NCI-H1092 treated with DMSO at 0.1 percent for 48 hours (cell line): ENCODE measurements at places on chromosomes 12 and 14.

GRCh38 chr14:61472011-61472672 is 150.8 kb downstream of the PRKCH start:
- peak; percentile 33 for DNase-seq

DNA sequence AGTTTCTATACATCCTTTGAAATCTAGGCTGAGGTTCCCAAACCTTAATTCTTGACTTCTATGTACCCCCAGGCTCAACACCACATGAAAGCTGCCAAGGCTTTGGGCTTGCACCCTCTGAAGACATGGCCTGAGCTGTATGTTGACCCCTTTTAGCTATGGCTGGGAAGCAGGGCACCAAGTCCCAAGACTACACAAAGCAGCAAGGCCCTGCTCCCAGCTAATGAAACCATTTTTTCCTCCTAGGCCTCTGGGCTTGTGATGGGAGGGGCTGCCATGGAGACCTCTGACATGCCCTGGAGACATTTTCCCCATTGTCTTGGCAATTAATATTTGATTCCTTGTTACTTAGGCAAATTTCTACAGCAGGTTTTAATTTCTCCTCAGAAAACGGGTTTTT is 207.0 kb downstream of the ADAMTS20 start:
- DNase-seq = no peak

- DNase-seq = peak; percentile 63
Measured at GRCh38 chr12:21656905-21657325, 727 bp downstream of the LDHB start.

GRCh38 chr14:90277581-90278198 is 21.3 kb downstream of the PSMC1 start:
- no peak for DNase-seq

- no peak for DNase-seq
Measured at GRCh38 chr14:90198541-90199060, 57.8 kb upstream of the PSMC1 start.

DNA sequence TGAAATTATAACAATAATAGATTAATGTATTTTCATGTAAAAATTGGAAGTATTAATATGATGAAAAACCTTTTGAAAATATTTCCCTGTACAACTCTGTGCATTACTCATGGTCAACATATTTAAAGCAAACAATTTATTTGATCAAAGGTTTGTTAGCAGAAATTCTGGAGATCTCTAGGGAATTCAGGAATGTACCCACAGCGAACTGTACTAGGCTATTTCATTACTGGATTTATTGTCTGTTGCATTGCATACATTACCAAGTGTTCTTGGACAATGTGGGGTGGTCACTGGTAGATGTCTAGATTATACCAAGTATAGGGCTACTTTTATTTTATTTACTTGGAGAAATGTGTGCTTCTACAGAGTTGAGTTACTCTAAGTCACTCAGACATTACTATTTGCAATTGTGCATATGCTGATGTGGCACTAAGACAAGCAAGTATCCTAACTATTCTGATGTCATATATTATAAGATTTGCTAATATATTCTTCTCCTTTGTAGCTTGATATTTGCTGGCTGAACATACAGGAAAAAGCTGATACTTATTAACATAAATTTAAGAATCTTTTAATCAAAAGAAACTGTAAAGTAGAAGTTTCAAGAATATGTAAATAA is 323.3 kb downstream of the CCER1 start:
- DNase-seq = no peak

GRCh38 chr12:122528582-122528981 is 1.5 kb downstream of the KNTC1 start:
- no peak for DNase-seq

DNA sequence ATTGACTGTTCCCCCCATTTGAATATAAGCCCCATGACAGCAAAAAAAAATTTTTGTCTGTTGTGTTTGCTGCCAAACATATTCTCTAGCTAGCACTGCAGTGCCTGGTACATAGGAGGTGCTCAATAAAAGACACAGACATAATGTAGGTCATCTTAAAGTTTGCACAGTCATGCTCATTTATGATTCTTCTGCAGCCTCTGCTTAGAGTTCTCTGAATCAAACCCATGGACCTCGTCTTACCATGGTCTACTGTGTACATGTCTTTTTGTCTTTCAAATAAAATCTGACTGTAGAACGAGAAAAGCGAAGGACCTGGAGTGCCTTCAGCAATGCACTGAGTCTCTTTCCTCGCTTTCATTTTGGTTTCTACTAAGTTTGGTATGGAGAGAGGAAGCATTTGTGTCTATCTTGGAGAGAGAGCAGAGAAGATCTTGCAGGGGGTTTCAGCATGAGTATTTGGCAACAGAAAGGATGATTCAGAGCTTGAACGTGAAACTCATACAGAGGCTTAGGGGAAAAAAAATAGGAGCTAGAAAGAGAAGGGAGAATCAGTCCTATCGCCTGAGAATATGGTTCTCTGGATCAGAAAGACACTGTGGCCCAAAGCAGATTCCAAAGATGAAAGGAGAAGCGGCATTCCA is 38.8 kb upstream of the TMCC3 start:
- no peak for DNase-seq

- DNase-seq = no peak
Measured at GRCh38 chr12:93778306-93778705, 101.1 kb downstream of the CRADD start.

GRCh38 chr12:129870796-129871195 is 33.0 kb downstream of the TMEM132D start:
- DNase-seq = no peak

GRCh38 chr14:100384819-100385813 is 62.0 kb downstream of the SLC25A47 start:
- DNase-seq = peak; percentile 27

DNA sequence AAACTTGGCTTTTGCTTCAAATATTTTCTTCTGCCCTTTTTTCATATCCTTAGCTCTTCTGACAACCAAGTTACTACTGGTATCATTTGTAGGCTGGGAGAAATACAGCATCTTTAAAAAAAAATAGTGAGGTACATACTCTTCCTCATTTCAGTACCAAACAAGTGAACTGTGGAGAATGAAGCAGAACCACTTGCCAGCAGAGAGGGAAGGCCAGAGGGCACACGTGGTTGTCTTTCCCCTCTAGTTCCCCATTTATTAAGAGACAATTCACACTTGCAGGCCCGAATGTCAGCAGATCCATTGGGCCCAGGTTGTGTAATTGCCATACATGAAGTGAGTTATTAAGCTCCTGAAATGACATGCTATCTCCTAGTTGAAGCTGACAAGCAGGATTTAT is 3.2 kb downstream of the SUSD6 start:
- DNase-seq = no peak

- no peak for DNase-seq
Measured at GRCh38 chr12:51323317-51323960, 535 bp downstream of the BIN2 start.

- DNase-seq = no peak
Measured at GRCh38 chr14:101019990-101020710, 116.6 kb upstream of the RTL1 start.

- DNase-seq = no peak
Measured at GRCh38 chr12:88188180-88188579, 46.1 kb downstream of the TMTC3 start.

- DNase-seq = no peak
Measured at GRCh38 chr12:112803620-112804282, 12.2 kb downstream of the RPH3A start.

DNA sequence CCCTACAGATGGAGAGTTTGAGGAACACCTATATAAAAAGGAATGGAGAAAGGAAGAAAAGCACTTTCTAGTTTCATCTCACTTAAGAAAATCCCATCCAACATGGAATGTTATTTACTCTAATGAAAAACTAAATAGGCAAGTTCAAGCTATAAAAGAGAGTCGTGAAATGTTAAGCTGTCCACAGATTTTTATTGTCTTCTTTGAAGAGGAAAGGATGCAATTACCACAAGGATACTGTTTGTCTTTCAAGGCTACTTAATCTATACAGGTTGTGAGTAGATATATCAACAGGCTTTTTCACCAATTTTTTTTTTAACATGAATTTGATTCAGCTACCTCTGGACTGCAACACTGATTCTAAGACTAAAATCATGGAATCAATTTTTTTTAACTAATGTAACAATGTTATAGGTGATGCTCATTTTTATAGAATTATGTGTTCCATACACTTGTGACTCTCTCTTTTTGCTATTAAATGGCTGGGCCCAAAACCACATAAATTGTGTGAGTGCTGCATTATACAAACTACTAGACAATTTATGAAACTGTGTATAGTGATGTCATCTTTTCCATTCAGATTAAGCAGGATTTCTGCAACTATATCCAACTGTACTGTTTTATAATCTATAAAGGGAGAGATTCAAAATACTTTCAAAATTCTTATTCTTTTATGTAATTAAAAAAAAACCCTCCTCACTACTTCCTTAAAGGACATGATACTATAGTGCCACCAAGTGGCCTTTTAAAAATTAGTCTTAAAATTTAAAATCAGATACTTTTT is 26.8 kb upstream of the BMAL2 start:
- peak; percentile 39 for DNase-seq

DNA sequence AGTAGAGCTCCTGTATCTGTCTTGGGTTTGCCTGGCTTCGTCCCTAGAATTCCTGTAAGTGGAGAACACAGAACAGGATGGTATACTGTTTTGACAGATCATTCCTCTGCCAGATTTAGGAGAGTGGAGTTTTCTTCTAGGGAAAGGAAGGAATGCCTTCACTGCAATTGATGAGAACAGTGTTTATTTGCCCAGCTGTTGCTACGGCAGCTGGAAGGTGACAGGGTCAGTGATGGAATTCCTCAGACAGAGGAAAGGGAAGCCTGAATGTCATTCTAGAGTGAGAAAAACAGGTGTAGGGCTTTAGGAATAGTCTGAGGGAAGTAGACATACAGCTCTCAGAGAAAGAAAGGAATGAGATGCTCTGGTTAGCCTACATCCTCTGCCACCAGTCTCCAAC is 11.7 kb downstream of the CSRNP2 start:
- no peak for DNase-seq

- peak; percentile 65 for DNase-seq
Measured at GRCh38 chr14:31261859-31262731, 54.5 kb upstream of the HECTD1 start.

DNA sequence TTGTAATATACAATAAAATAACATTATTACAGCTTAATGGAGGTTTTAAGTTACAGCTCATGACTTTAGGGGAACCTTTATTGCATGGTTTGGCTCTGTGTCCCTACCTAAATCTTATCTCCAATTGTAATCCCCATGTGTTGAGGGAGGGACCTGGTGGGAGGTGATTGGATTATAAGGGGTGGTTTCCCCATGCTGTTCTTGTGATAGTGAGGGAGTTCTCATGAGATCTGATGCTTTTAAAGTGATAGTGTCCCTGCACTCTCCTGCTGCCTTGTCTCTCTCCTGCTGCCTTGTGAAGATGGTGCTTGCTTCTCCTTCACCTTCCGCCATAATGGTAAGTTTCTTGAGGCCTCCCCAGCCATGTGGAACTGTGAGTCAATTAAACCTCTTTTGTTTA is 132.1 kb upstream of the SYT1 start:
- DNase-seq = no peak

DNA sequence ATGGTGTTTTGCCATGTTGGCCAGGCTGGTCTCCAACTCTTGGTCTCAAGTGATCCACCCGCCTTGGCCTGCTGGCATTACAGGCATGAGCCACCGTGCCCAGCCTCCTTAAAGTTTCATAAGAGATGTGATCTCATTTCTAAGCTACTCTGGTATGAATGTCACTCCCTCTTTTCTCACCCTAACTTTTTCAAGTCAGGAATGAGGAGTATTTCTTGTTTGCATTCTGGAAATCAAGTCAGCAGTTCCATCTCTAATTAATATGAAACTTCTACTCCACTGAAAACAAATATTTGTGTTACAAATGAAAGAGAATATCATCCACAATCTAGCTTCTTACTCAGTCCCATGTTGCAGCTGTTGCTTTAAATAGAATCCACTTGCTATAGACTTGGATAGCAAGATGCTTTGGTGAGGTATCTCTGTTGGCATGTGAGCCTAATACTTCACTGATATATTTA is 61.3 kb downstream of the ARF6 start:
- DNase-seq = no peak

DNA sequence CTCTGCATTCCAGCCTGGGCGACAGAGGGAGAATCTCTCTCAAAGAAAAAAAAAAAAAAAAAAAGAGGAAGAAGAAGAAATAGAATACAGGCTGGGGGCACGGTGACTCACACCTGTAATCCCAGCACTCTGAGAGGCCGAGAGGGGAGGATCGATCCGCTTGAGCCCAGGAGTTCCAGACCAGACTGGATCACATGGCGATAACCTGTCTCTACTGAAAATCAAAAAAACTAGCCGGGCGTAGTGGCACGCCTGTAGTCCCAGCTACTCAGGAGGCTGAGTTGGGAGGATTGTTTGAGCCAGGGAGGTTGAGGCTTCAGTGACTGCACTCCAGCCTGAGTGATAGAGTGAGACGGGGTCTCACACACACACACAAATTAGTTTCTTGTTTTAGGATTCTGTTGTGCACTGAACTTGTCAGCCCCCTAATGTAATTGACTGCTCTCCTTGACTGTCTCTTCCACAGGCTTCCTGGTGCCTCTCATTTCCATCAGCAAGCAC is 963 bp upstream of the TINF2 start:
- no peak for DNase-seq

- no peak for DNase-seq
Measured at GRCh38 chr14:75715926-75716780, 55.1 kb downstream of the TTLL5 start.

DNA sequence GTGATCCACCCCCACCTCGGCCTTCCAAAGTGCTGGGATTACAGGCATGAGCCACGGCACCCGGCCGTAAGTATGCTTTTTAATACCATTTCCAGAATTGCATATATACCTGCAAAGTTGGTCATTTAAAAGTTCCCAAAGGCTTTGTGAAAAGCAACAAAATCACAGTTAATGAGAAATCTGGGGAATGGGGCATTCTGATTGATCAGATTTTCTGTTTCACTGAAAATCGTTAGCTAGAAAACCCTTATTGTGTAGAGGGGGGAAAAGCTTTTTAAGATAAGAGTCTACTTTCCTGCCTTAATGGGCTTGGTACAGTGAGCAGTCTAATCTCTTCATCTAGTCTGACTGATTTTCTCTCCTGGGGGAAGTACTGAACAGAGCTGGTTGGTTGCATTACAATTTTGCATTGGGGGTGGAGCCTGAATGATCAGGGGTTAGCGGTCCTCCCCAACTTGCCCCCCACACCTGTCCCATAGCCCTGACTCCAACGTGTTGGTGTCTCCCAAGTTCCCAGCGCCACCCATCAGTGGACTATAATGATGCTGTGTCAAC is 23.8 kb downstream of the IL31 start:
- no peak for DNase-seq

DNA sequence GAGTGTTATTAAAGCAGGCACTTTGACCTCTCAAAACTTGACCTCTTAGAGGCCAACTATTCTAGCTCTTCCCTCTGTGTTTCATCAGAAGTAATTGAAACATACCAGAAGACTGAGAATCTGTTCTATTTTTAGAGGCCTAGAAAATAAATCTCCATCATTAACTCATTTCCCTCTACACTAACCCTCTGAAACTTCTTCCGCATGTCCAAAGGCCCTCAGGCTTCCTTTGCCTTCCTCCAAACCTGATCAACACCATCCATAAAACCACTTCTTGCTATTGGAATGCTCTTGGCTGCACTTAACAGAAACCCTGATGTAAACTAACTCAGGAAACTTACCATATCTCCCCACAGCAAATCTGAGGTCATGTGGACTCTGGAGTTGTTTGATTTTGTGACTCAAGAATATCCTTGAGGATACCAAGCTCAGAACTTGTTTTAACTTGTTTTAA is 196.4 kb downstream of the RPAP3 start:
- DNase-seq = no peak
